ENCODE measurements at places on chromosomes 3 and 15.
A peak's percentile ranks its signal among the peaks of the same experiment; 100 is the strongest.

GRCh38 chr3:24199775-24200247, 254.7 kb downstream of the NR1D2 start:
- no peak for DNase-seq

GRCh38 chr3:188431553-188431952, 277.6 kb downstream of the LPP start:
- DNase-seq = no peak

- DNase-seq = peak; percentile 90
Observed at GRCh38 chr3:13015286-13016082, 57.7 kb downstream of the IQSEC1 start.

DNA sequence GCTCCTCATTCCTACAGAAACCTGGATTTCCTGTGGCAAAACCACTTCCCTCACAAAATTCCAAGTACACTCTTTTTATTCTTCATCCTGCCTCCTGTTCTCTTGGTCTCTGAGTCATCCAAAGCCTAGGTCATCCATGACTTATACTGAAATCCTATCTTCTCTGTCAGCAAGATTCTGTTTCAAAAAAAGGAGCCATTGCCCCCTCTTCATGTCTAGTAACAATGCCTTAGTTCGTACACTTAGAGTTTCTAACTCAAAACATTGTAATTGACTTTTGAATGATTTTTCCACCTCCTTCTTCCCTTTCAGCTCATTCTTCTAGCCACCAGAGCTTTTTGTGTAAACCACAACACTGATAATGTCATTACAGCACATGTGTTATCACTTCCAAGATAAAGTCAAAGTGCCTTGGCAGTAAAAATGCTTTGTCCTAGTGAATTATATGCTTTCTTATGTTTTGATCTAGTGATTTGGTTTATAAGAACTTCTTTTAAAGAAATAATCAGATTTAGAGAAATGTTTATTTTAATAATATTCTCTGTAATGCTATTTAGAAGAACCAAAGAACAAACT, 256.5 kb upstream of the NECTIN3 start:
- no peak for DNase-seq

GRCh38 chr3:113890256-113890900, 51.8 kb downstream of the GRAMD1C start:
- no peak for DNase-seq

GRCh38 chr3:53016236-53016635, 29.6 kb downstream of the SFMBT1 start:
- DNase-seq = no peak

GRCh38 chr3:178169421-178169820, 366.8 kb upstream of the KCNMB2 start:
- DNase-seq = no peak

DNA sequence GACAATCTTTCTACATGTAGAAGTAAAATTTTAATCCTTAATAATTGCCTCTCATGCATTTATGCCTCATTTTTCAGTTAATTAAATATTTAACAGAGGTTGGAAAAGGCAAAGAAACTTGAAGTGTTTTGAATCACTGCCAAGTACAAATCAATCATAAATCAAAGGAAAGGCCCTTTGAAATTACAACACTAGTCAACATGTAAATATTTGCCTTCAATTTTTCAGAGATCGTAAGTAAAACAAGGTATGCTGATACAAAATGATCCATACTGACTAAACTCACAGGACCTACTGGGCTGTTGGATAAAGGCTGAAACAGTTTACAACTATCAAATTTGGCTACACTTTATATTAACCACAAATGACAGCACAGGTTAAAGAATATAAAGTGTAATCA, 33.9 kb downstream of the ZBBX start:
- no peak for DNase-seq

GRCh38 chr3:156344215-156344614, 210.7 kb downstream of the SSR3 start:
- DNase-seq = no peak

DNA sequence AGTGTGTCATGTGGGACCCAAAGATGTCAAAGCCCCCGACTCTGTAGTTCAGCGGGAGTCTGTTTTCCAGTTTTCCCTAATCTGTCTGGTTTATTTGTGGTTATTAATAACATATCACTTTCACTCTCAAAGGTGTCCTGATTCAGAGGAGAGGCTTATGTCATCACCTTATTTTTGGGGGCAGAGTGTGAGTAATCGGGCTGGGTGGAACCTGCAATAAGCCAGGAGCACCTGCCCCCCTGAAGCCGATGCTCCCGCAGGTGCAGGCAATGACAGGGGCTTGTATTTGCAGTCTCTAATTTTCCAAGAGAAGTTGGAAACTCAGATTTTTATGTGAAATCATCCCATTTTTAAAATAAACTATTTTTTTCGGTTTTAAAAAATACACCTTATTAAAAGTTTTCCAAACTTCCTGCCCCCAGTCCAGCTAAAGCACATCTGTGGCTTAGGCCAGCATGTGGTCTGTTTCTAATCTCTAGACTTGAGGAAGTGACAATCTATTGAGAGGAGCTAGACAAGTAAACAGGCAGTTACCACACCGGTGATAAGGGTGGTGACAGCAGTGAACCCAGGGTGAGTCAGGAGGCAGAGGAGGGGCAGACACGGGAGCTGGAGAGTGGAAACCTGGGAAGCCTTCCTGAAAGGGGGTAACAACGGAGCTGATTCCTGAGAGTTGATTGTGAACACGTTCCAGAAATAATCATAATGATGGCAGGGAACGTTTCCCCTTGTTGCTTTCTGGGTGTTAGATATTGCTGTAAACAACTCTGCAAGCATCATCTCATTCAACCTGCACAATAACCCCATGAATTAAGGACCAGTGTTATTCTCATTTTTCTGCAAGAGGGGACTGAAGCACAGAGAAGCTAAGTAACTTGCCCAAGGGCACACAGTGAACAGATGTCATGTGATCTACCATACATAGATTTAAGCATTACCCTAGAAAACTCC, 37.2 kb downstream of the BHLHE40 start:
- DNase-seq = peak; percentile 52

GRCh38 chr15:56765251-56765650, 31.9 kb upstream of the ZNF280D start:
- no peak for DNase-seq

GRCh38 chr3:50417637-50418033, 58.3 kb upstream of the TMEM115 start:
- no peak for DNase-seq

DNA sequence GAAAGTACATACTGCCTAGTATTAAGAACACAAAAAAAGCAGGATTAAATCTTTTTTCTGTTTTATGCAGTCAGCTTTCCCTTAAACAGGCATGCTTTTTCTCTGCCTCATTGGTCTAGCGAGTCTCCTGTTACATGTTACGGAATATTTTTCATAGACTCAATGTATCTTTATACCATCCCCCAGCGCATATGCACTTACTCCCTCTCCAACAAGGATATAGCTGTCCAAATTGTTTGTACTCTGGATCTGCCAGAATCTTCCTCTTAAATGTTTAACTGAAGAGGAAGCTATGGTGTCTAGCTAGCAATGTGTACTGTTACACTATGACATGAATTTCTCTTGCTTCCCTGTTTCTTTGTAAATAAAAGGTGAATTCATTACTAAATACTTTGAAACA, 9.2 kb upstream of the SLCO3A1 start:
- DNase-seq = no peak

DNA sequence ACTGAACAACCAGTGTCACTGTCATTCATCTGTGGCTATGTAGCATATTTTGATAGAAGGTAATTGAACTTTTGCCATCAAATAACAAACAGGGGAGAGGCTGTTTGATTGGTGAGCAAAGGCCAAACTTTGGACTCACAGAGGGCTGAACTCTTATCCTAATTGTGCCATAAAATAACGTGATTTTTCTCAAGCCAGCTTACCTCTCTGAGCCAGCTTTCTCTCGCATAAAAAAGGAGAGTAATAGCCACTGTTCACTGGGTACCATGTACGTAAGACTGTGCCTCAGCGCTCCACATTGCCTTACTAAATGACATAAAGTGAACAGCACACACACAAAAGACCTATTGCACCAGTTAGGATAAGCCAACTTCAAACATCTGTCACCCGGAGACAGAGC, 216.9 kb downstream of the LRTM1 start:
- DNase-seq = no peak

- no peak for DNase-seq
Observed at GRCh38 chr3:188240189-188240981, 86.4 kb downstream of the LPP start.

DNA sequence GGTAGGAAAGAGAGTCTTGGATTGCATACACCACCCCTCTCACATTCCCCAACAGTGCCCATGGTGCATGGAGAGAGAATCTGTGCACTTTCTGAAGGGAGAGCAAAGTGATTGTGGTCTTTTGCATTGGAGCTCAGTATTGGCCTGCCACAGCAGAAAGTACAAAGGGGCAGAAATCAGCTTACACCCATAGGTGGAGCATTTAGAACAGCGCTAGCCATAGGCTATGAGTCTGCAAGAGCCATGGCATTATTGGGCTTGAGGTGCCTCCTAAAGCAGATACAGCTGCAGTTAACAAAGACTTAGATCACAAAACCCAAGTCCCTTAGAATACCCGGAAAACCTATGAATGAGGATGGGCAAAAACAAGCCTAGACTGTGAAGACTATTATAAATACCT, 21.8 kb downstream of the SI start:
- no peak for DNase-seq

DNA sequence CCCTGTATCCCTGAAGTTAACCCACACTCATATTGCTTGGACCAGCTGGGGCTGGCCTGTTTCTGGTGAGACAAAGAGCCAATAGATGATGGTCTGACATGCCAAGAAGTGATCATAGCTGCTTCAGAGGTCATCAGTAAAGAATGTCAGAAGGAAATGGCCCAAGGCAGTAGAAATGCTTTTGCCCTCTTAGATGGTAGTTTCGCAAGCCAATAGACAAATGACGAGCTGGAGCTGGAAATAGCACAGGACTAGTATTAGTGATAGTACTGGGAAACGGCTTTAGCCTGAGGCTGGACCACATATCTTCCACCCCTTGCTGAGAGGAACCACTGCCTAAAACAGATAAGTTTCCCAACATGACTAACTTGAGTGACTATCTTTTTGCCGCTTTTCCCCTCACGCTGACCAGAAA, 176.1 kb upstream of the THBS1 start:
- no peak for DNase-seq

- no peak for DNase-seq
Observed at GRCh38 chr15:28943611-28944230, 57.9 kb downstream of the APBA2 start.

DNA sequence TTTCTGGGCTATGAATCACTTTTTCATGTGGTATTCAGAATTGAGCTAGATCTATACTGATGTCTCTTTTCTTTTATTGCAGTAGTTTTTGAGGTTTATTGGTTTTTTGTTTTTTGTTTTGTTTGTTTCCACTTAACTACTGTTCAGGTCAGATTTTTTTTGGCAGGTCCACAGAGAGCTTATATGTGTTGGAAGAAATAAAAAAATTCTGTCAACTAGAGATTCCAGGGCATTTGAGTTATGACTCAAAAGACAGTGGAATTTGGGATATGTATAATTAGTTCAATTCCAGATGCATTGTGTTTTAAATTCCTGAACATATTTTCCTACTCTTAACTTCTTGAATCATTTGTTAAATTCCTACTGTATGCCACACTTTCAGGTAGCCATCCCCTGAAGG, 727.2 kb downstream of the SI start:
- DNase-seq = no peak

- no peak for DNase-seq
Observed at GRCh38 chr3:149195221-149195620, 26.4 kb downstream of the CP start.

DNA sequence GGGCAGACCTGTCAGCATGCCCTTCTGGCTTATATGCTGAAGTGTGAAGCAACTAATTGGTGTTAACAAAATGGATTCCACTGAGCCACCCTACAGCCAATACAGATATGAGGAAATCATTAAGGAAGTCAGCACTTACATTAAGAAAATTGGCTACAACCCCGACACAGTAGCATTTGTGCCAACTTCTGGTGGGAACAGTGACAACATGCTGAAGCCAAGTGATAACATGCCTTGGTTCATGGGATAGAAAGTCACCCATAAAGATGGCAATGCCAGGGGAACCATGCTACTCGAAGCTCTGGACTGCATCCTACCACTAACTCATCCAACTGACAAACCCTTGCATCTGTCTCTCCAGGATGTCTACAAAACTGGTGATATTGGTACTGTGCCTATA, 9.4 kb downstream of the PIK3CB start:
- no peak for DNase-seq

DNA sequence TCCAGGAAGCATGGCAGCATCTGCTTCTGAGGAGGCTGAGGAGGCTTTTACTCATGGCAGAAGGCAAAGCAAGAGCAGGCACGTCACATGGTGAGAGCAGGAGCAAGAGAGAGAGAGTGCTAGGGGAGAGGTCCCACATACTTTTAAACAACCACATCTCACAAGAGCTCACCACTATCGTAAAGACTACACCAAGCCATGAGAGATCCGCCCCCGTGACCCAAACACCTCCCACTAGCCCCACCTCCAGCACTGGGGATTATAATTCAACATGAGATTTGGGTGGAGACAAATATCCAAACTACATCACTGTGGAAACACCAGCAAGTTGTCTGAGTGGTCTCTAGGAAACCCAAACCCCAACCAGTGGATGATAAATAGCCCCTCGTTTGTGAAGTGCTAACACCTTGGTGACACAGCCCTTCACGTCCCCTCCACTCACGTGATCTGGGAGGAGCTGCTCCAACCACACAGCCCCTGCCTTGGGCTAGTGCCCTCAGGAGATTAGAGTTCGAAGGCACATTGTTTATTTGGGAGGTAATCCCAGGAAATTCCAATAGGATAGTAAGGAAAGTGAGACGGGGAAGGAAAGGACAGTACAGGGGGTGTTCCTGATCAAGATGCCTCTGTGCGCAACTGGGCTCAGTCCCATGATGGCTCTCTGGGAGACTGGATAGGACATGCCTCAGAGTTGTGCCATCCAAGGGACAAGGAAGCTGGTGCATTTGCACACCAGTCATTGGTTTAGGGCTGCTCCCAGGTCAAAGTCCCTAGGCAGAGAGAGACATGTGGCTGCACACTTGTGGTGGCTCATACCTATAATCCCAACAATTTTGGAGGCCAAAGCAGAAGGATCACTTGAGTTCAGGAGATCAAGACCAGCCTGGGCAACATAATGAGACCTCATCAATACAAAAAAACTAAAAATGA, 80.6 kb upstream of the CTNNB1 start:
- DNase-seq = no peak

- DNase-seq = peak; percentile 29
Observed at GRCh38 chr15:90981681-90982080, 12.7 kb downstream of the PRC1 start.

DNA sequence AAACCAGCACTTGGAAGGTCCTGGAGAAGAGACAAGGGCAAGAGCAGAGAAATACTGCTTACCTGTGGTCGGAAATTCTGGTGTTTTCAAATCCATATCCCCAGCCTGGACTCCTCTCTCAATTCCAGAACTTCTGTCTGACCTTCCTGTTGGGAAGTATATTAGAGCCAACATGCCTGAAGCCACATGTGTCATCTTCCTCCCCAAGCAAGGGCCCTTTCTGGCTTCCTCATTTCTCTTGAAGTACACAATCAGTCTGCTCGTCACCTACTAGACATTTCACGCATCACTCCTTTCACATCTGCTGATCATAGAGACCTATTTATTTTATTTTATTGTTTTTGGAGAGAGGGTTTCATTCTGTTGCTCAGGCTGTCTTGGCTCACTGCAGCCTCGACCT, 8.4 kb downstream of the PARP14 start:
- peak; percentile 76 for DNase-seq

All from naive B cell (primary cell).